Motor neuron (in vitro differentiated cells): ENCODE measurements at places on chromosomes 2 and 18.
A peak's percentile ranks its signal among the peaks of the same experiment; 100 is the strongest.

DNA sequence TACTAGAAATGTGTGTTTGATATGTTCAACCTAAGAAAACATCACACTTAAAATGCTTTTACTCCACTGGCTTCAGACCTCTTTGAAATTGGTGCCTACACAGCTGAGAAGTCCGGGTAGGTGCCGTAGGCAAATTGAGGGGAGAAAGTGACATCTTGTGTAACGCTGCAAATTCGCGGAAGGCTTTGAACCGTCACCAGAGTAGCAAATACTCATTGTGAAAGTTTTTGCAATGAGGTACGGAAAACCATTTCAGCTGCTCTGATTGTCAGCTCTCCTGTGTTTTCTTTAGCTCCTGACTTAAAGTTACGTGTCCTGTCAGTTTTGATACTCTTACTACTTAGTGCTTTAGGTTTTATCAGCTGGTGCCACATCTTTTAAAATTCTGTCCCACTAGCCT lies 224.5 kb downstream of the FAM210A start:
- ATAC-seq = no peak

- no peak for ATAC-seq
Measured at GRCh38 chr2:178229927-178230326, 35.6 kb downstream of the OSBPL6 start.

DNA sequence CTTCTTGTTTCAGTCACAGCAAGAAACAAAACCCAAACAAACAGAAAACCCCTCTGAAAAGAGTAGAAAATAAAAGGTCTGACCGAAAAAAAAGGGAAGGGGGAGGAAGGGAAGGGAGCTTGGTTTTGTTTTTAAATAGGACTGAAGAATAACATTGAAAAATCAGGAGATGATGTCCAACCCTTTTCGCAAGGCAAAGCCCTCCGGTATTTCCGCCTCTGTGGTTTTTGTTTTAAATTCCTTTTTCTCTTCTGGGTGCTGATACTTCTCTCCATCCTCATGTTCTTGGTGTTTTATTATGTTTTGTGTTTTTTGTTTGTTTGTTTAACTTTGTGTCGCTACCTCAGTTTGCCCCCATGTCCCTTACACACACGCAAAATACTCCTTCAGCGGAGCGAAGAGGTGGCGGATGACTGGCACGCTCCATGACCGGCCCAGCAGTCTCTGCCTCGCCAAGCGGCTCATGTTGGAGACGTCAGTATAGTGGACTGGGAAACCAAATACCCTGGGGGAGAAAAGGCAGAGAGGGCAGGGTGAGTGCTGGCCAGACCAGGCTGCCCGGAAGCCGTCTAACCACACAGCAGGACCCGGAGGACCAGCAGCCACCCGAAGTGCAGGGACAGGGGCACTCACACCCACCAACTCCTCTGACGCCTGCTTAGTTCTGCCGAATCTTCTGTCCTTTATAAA lies 65.7 kb upstream of the POMC start:
- ATAC-seq = no peak

- ATAC-seq = no peak
Measured at GRCh38 chr2:222752746-222753145, 81.3 kb downstream of the MOGAT1 start.

- peak; percentile 16 for ATAC-seq
Measured at GRCh38 chr2:43323857-43324256, 97.5 kb upstream of the ZFP36L2 start.

- no peak for ATAC-seq
Measured at GRCh38 chr2:7813541-7814292, 868.1 kb upstream of the ID2 start.

DNA sequence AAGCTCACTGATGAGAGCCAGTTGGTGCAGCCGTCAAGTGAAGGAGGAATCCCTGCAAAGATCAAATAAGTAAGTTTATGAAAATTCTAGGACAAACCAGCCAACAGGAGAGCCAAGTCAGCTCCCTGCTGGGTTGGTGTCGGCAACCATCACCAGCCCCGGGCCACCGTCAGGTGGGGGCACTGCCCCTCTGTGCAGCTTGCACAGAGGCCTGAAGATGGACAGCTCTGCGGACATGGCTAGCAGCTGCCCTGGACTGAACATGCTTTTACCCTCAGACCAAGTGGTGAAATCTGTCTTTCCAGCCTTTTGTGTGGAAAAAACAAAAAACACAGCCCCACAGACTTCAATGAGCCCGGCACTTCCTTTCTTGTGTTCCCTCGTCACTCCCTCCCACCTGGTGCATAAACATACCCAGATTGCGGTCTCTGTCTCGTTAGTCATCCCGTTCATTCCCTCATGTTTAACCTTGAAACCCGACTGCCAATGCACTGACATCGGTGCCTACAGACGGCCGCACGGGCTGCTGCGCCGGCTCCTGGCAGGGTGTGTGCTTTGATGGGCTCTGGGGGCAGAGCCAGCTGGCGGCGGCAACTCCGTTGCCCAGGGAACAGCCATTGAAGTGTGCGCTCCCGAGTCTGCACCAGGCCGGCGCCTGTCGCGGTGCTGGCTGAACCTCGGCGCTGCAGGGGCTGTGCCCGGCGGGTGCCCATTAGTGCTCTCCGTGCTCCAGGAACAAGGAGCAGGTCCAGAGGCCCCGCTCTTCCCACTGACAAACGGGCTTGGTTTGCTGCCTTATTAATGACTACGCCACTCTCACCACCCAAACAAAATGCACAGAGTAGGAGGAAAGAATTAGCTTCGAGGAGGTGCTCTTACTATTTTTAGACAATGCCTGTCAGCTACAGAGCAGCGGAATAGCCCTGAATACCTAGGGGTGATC lies 95.3 kb downstream of the EIPR1 start:
- no peak for ATAC-seq

GRCh38 chr2:96163415-96163767 lies 18.2 kb upstream of the DUSP2 start:
- no peak for ATAC-seq

DNA sequence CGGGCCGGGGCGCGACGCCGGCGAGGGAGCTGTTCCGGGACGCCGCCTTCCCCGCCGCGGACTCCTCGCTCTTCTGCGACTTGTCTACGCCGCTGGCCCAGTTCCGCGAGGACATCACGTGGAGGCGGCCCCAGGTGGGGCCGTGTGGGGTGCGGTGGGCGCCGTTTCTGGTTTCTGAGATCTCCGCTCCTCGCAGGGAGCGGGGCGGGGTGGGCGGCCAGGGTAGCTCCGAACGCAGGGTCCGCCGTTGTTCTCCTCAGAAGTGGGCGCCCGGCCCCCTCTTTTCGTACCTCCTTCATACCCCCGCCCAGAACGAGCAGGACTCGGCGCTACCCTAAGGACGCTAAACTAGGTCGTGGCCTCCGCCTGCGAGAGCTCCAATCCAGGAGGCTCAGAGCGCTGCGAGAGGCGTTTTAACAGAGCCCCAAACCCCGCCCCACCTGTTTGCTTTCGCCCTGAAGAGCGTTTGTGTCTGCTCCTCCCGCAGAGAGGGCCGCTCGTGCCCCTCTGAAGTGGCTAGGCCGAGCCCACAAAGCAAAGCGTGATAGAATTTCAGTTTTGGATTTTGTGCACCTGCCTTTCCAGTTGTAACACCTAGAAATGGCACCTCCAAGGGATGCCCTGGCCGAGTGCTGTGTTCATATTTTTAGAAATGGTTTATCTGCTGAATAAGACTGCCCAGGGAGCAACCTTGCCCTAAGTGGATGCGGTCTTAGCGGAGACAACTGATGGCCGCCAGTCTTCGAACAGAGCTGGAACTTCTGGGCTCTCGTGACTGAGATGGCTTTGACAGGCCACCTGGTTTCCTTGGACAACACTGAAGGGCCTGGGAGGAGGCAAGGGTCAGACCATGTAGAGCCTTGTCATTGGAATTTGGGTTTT lies 626 bp downstream of the CAPN10 start:
- peak; percentile 33 for ATAC-seq

DNA sequence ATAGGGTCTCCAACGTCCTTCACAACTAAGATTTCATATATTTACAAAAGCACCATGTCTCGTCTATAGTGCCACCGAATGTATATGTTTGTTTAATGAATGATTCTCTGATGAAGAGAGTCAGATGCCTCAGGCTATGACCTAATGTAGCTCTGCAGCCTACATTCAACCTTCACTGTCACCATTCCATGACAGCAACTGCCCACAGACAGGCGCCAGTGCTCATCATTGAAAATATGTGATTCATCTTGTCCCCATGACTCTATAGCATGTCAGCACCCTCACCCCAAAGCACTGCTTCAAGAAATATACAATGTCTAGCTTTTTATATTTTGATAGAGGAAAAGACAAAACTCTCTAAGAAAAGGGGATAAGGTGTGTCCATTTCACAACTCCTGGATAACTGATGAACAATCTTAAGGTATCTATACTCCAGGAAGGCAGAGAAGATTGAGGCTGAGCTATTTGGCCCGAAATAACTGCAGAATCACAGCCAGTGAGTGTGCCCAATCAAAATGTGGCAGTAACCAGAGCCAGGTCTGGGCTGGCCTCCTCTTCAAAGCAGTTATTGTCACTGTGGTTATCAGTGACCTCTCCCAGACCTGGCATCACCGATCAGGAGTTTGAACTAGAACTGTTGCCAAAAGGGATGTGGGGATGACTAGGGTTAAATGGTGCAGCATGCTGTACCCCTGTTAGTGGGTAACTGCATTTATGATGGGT lies 246.6 kb downstream of the SETBP1 start:
- no peak for ATAC-seq

- no peak for ATAC-seq
Measured at GRCh38 chr18:76953156-76953555, 130.8 kb downstream of the ZNF236 start.

DNA sequence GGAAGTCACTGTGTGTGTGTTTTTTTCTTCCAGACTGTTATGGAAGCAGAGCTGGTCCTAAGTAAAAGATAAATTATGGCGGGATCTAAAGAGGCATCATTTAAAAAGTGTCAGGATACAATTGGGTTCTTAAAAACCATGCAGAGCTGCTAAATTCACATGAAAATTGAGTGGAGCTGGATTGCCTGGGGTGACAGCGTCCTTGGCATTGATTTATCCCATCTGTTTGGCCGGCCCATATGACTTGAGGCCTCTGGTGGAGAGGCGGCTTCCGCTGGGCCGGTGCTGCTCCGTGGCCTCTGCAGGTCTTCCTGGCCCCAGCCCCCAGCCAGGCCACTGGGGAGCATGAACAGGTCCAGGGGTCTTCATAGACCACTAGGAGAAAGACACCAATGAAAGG lies 165.5 kb downstream of the GLI2 start:
- peak; percentile 52 for ATAC-seq

- peak; percentile 100 for ATAC-seq
Measured at GRCh38 chr18:3771121-3771971, 321.4 kb downstream of the TGIF1 start.

DNA sequence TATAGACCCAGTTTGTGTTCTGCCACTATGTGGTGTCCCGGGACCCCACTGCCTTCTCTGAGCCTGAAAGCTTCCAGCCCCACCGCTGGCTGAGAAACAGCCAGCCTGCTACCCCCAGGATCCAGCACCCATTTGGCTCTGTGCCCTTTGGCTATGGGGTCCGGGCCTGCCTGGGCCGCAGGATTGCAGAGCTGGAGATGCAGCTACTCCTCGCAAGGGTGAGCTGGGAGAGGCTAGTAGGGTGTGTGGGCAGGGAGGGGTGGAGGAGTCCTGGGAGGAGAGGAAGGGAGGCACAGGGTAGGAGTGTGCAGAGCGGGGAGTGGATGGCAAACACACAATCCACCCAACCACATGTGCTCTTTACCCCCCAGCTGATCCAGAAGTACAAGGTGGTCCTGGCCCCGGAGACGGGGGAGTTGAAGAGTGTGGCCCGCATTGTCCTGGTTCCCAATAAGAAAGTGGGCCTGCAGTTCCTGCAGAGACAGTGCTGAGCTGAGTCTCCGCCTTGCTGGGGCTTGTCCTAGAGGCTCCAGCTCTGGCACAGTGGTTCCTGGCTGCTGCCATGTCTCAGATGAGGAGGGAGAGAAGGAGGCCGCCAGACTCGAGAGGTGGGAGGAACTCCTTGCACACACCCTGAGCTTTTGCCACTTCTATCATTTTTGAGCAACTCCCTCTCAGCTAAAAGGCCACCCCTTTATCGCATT lies 16.9 kb downstream of the PRKAG3 start:
- no peak for ATAC-seq

GRCh38 chr18:54712306-54712705 lies 116.0 kb upstream of the RAB27B start:
- ATAC-seq = peak; percentile 85

GRCh38 chr2:9010866-9011265 lies 7.4 kb upstream of the MBOAT2 start:
- ATAC-seq = no peak

GRCh38 chr2:120787822-120788700 lies 52.4 kb downstream of the GLI2 start:
- ATAC-seq = no peak

- ATAC-seq = no peak
Measured at GRCh38 chr2:126672980-126673605, 17.1 kb downstream of the GYPC start.

DNA sequence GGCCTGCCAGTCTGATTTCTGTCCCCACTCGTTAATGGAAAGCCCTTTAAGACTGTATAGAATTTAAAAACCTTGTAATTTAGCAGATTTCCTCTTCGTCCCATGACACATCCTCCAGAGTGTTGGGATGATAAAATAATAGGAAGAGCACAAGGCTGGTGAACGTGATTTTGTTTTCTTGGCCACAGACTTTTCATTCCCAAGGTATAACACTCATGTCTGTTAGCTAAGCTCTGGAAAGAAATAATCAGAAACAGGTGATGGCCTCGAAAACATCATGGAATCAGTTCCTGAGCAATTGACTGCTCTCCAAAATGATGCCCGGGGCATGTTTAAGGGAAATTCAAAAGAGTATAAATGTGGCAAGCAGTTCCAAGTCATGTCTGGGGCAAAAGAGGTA lies 337.8 kb upstream of the TCF4 start:
- no peak for ATAC-seq

DNA sequence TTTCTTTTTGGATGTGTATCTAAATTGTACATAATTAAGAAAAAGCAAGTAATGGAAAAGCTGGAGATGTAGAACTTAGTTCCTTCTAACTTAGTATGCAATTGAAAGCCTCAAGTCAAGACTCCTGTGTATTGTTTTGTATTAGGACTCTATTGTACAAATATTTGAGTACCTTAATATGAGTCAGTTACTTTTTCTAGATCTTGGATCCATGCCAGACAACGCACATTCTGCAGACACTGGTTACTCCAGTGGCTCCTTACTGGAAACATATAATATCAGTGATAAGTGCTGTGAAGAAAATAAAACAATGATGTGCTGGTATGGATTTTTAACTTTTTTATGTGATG lies 1.5 kb downstream of the SLC39A10 start:
- ATAC-seq = no peak

- peak; percentile 49 for ATAC-seq
Measured at GRCh38 chr2:53275743-53276142, 491.9 kb upstream of the CHAC2 start.
